ENCODE measurements at places on chromosomes 2 and 18. TPM values are rescaled to one million over a fixed set of nuclear protein-coding genes. Genes with fewer than 3 reads are reported as not detected.

Gene OSR1
- total RNA-seq: 15.2 TPM

Gene POLR1B
- total RNA-seq: 10.9 TPM

Gene CRYBA2
- total RNA-seq: not detected

Gene ZC3H15
- total RNA-seq: 71.9 TPM

GRCh38 chr2:12733846-12734245, 17.1 kb downstream of the TRIB2 start:
- no peak for DNase-seq

DNA sequence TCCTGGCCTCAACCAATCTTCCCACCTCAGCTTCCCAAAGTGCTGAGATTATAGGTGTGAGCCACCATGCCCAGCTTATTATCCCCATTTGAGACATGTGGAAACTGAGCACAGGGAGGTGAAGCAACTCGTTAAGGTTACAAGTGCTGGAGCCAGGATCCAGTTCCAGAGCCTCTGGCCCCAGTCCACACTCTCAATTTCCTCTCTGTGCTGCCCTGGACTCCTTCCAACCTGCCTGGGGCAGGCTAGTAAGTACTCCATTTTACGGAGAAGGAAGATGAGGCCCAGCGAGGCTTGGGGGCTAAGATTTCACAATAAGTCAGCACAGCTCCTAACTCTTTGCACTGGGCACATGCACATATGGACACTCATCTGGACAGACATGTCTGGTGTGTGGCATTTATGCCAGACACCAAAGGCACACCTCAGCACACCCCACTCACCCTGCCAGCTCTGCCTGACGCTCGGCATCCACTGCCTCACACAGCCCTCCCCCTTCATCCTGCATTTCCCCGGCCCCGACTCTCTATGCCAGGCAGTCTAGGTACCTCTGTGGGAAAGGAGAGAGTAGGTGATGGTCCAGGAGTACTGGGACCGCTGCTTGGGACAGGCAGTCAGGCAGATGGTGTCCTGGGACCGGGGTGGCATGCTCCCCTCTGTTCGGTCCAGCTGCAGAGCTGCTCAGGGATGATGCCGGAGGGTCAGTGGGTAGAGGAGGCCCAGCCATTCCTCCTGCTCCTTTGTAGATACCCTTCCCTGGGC, 20.5 kb downstream of the CFAP65 start:
- peak; percentile 58 for DNase-seq

GRCh38 chr2:63698786-63699548, 110.2 kb downstream of the MDH1 start:
- peak; percentile 82 for DNase-seq

DNA sequence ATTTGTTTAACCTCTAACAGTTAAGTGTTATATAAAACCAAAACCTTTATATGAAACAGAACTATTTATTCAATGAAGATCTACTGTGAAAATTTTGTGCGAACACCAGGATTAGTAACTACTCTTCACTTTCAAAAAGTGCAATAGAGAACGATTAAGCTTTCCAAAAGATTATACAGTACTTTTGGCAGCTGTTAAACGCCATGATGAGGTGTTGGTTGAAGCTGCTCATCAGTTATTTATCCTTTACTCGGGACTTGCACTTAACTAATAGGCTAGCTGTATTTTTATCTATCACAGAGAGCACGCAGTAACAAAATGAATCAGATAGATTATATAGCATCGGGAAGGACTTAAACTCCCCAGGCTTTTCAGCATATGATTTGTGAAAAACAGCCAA, 113.6 kb downstream of the GCA start:
- DNase-seq: no peak

- DNase-seq: peak; percentile 89
These were observed at the start of gene POMC for GRCh38 chr2:25168256-25169072. Gene POMC, minus strand, starts transcription at chr2:25168580. Its CDS starts 3,808 bp downstream, at chr2:25164772.

DNA sequence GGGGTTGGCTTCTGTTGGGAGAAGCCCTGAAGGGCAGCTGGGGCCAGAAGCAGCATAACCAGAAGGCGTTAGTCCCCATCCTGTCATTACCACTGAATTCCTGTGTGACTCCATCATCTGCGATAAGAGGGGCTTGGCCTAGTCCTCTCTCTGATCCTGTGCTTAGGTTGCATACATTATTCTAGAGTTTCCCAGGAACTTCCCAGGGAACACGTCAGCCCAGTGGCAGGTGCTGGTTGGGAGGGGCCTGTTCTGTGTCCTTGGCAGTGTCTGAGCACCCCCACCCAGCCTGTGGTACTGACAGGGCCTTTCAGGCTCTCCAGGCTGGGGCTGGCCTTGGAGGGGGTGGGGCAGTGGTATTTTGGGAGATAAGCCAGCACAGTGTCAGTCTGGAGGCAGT, 4.5 kb upstream of the TOGARAM2 start:
- DNase-seq: peak; percentile 55
